ENCODE measurements at places on chromosomes 16 and 17.

- DNase-seq: no peak
Observed at GRCh38 chr16:30482366-30482765, 9.8 kb downstream of the ITGAL start.

DNA sequence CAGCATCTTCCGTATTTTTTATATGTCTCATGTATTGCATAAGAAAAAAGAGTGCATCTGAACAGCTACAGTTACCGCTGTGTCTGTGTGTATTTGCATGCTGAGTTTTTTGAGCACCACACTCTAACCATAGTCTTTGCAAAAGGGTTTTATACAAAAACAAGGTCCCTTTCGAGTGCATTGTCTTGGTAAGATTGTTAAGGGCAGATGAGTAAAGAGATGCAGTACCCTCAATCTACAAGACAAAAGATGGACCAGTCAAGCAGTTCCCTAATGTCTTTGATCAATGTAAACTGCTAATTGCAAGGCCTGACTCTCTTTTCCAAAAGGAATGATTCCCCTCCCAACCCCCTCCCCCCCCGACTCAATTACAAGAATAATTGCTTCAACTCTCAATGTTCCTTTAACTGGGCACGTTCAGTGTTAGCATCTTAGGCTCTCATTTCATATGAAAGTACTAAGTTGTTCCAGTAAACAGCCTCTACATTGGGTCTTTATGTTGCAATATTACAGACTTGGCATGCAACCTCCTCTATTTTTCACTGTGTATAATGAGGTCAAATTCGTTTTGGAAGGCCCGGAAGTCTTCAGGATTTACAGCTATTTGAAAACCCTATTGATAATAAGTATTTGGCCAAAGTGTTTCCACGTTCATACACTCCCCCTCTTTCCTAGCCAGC lies 471.4 kb upstream of the RBFOX1 start:
- no peak for DNase-seq

DNA sequence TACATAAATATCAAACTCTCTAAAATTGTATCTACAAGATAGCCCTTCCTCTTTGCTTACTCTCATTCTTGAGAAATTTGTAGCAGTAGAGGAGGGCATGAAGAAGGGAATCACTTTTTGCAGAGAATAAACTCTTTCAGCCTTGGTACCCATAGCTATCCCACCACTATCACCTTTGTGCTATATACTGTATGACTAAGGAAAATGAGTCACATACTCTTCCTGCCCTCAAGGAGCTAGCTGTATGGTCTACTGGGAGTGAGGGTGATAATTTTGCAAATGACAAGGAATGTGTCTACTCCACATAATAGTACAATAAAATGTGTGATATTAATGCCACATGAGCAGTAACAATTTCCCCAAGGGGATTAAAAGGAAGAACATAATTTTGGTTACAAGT lies 184.6 kb upstream of the WSB1 start:
- no peak for DNase-seq

DNA sequence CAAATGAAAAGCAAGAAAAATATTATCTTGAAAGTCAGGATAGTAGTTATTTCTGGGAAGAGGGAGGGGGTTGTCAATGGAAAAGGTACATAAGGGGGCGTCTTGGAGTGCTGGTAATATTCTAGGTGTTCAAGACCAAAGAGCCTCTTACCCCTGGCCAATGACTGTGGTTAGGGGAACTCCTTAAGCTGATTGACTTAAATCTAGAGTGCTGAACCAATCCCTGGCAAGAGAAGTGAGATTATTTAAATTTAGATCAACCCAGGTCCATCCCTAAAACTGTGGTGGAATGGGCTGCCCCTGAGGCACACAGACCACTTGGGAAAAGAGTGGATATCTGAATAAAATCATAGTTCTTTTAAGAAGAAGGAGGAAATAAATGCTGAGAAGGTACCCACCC lies 174.1 kb downstream of the COPRS start:
- no peak for DNase-seq

DNA sequence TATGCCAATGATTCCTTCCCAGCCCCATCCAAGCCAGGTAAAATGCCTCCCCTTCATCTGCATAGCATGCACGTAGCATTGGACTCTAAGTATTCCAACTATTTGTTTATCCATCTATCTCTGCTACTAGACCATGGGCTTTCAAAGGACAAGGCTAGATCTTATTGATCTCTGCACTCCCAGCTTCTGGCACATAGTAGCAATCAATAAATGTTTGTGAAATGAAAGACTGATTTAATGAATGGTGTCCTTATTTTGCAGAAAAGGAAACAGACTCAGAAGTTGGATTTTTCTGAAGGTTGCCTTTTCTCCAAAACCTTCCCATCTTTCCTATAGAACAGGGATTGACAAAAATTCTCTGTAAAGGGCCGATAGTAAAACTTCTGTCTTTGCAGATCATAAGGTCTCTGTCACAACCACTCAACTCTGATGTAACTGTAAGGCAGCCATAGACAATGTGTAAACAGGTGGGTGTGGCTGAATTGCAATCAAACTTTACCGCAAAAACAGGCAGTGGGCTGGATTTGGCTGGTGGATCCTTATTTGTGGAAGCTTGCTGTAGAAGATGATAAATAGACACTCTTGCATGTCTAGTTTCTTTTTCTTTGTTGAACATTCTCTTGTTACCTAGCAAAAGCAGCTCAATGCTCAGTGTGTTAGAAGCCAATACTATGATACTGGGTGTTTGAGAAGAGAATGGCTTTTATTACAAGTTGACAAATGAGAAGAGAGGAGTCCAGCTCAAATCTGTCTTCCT lies 7.6 kb upstream of the CMTR2 start:
- no peak for DNase-seq

Data from vagina (tissue), 2 donors.